ENCODE measurements at places on chromosomes 13 and 19. TPM values are rescaled to one million over a fixed set of nuclear protein-coding genes. Genes with fewer than 3 reads are reported as not detected.

CYTH2 gene
- total RNA-seq = 40.5 TPM

HIF3A gene
- total RNA-seq = not detected

NFIX gene
- total RNA-seq = 2.6 TPM

RFPL4AL1 gene
- total RNA-seq = not detected

TEX30 gene
- 6.2 TPM for total RNA-seq

ZNF90 gene
- 9.8 TPM for total RNA-seq

ZNF442 gene
- total RNA-seq = 8.7 TPM

TFPT gene
- 16.6 TPM for total RNA-seq

PLD3 gene
- 37.8 TPM for total RNA-seq

GPR12 gene
- total RNA-seq = not detected

FFAR2 gene
- total RNA-seq = not detected

KLK4 gene
- total RNA-seq = 0.75 TPM

KLK13 gene
- not detected for total RNA-seq

ZNF577 gene
- 13.2 TPM for total RNA-seq

SIX5 gene
- 1.9 TPM for total RNA-seq

NLRP9 gene
- total RNA-seq = not detected

COX6B1 gene
- total RNA-seq = 334 TPM

FPR3 gene
- total RNA-seq = 0.20 TPM

SBK2 gene
- not detected for total RNA-seq

RAB4B gene
- total RNA-seq = 98.1 TPM

NRTN gene
- 0.42 TPM for total RNA-seq

LILRA1 gene
- 0.15 TPM for total RNA-seq

SIRT2 gene
- 32.7 TPM for total RNA-seq

HS6ST3 gene
- not detected for total RNA-seq

ZNF573 gene
- 18.7 TPM for total RNA-seq

MEIS3 gene
- not detected for total RNA-seq

TMEM86B gene
- 12.6 TPM for total RNA-seq

SYCN gene
- total RNA-seq = not detected

METTL21C gene
- not detected for total RNA-seq

NAPSA gene
- total RNA-seq = 1.4 TPM

ZNF550 gene
- 16.8 TPM for total RNA-seq

PAF1 gene
- 52.4 TPM for total RNA-seq

CNMD gene
- not detected for total RNA-seq

GIPR gene
- 0.69 TPM for total RNA-seq

CLEC4G gene
- total RNA-seq = 0.55 TPM

SRRM5 gene
- total RNA-seq = 0.29 TPM

ZNF543 gene
- 16.1 TPM for total RNA-seq

CAMSAP3 gene
- total RNA-seq = 0.80 TPM

Measured in activated B cell treated with CpG ODN at 0.5 μM for 24 hours (primary cell).